ENCODE measurements at places on chromosomes 5 and 9.

DNA sequence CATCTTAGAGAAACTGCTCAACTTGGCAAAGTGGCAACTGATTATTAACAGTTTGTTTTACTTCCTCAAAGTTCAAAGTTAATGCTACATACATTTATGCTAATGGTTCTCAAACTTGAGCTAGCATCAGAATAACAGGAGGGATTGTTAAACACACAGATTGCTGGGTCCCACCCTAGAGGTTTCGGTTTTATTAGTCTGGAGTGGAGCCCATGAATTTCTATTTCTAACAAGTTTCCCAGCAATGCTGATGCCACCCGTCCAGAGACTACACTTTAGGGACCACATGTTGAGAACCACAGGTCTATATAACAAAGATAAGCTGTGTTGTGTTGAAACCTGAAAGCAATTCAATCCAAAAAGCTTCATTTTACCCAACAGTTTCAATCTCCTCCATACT lies 95.3 kb downstream of the FBXW11 start:
- no peak for DNase-seq

- no peak for DNase-seq
These were observed 170.7 kb downstream of the TSSK1B start for GRCh38 chr5:113264046-113264445.

- DNase-seq: no peak
These were observed 93.5 kb downstream of the MVB12B start for GRCh38 chr9:126420135-126420534.

DNA sequence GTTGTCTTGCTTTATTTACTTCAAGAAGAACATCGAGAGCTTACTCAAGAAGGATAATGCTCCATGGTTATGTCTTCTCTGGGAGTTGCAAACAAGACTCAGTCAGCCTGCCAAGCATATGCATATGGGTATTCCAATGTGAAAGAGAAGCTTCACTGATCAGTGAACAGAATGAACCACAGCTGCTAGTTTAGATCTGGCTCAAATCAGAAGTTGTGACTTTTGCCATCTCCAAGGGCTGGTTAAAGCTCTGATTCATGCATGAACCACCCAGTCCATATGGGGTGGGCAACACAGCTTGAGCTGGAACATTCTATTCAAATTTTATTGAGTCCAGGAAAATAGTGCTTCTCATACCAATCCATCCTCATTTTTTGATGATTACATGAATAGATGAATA lies 50.0 kb downstream of the ATPSCKMT start:
- no peak for DNase-seq

DNA sequence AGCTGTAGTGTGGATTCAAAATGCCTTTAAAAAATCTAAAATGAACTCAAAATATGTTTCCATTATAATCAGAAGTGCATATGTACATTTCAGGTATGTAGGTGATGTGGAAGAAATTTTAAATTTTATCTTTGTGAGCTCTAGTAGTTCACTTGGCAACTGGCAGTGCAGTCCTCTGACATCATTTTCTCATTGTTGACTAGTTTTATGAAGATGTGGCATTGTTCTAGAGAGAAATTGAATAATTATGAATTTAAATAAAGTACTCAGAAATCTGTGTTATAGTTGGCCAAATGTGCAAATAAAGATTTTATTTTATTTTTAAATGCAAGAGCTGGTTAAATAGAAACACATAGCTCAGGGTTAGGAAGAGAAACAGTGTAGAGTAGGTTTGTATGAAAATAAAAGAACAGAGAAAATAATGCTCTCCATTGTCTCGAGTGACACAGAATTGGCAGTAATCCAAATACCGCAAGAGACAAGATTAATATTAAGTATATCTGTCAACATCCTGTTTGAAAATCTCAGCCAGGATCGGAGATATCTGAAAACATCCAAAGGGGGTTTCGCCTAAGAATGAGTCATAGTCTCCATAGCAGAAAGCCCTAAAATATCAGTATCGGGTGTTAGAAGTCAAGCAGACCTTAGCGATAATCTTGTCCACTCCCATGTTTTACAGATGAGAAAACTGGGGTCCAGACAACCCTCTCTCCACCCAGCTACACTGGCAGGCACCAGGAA lies 189.4 kb downstream of the CCDC192 start:
- DNase-seq: no peak

DNA sequence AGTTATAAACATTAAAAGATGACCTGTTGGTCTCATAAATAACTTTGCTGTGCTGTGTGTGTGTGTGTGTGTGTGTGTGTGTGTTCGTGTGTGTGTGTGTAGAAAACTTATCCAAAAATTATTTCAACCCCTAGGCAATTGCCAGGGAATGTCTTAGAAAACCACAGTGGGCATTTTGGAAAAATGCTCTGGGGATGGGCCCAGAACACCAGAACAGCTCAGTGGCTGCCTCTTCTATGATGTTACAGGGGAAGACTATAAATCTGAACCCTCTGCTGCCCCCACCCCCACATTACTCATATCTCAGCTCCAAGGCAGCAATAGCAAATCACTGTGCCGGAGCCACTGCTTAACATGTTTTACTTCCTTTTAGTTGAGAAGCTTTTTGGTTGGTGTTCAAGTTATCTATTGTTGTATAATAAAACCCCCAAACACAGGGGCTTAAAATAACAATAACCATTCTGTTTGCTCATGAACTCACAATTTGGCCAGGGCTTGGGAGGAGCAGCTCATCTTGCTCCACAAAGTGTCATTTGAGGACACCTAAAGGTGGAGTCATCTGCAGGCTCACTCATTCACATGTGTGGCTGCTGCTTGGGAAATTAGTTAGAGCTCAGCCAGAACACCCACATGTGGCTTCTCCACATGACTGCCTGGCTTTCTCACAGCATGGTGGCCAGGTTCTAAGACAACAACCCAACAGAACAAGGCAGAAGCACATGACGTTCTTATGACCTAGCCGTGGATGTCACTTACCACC lies 40.4 kb downstream of the ACTBL2 start:
- DNase-seq: no peak

DNA sequence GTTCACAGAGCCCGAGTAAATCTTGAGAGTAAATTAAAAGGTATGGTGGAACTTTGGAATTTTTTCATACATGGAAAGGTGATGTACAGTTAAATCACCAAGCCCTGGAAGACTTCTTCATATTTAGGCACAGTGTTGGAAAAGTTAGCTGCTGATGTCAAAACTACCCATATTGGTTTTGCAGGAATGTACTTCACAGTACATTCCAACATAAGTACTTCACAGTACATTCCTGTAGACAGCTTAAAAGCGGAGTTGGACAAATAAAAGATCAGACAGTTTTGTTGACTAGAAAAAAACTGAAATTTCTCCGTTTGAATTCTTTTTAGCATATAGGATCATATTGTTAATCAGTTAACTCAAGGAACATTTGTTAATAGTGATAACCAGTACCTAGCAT lies 1.8 kb downstream of the RANBP17 start:
- no peak for DNase-seq

DNA sequence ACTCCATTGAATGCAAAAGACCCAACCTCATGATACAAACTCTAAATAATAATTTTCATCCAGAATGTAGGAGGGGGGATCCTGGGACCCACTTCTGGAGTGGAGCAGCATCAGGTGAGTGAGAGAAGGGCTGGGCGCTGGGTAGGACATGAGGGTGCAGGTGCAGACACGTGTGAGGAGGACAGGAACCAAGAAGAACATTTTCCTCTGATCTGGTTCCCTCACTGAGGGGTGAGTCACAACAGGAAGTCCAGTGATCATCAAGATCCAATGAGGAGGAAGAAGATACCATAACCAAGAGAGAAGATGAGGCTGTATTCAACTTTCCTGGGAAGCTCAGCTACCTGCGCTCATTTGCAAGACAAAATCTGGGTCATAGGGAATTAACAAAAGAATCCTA lies 57.4 kb downstream of the SFXN1 start:
- DNase-seq: no peak

DNA sequence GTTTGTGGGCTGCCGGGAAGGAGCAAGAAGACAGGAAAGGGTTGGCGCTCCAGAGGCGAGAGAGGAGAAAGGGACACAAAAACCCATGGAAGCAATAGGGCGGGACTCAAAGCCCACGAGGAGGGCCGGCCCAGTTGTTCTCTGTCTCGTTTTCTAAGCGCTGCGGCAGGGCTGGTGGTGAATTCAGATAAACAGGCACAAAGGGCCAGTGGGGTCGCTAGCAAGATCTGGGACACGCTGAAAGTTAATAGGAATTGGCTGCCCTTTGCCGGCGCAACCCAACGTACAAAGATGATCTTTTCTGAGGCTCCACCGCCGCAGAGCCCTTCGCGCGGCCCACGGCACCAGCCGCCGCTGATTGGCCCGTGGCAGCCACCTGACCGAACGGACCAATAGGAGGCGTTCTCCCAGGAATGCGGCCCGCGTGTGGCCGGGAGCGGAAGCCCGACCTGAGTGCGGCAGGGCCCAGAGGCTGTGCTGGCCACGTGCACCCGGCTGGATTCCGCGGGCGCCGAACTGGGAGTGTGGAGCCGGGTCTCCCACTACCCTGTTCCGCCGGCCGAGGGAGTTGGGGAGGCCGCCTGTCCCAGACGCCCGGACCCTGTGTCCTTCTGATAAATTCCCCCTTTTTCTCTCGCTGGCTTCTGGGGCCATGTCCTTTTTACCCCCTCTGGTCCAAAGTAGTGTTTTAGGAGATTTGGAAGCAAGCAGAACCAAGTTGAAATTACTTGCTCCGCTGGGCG lies 16.8 kb upstream of the NSD1 start:
- peak; percentile 35 for DNase-seq

GRCh38 chr5:178333821-178334481 lies 101.3 kb upstream of the PHYKPL start:
- no peak for DNase-seq

GRCh38 chr5:14357851-14358250 lies 214.7 kb downstream of the TRIO start:
- DNase-seq: no peak

GRCh38 chr9:85433046-85433445 lies 308.7 kb downstream of the AGTPBP1 start:
- DNase-seq: no peak

Data from C1 segment of cervical spinal cord (tissue), 14 donors.